T-helper 1 cell (primary cell): ENCODE measurements at places on chromosomes 11 and 22.

DNA sequence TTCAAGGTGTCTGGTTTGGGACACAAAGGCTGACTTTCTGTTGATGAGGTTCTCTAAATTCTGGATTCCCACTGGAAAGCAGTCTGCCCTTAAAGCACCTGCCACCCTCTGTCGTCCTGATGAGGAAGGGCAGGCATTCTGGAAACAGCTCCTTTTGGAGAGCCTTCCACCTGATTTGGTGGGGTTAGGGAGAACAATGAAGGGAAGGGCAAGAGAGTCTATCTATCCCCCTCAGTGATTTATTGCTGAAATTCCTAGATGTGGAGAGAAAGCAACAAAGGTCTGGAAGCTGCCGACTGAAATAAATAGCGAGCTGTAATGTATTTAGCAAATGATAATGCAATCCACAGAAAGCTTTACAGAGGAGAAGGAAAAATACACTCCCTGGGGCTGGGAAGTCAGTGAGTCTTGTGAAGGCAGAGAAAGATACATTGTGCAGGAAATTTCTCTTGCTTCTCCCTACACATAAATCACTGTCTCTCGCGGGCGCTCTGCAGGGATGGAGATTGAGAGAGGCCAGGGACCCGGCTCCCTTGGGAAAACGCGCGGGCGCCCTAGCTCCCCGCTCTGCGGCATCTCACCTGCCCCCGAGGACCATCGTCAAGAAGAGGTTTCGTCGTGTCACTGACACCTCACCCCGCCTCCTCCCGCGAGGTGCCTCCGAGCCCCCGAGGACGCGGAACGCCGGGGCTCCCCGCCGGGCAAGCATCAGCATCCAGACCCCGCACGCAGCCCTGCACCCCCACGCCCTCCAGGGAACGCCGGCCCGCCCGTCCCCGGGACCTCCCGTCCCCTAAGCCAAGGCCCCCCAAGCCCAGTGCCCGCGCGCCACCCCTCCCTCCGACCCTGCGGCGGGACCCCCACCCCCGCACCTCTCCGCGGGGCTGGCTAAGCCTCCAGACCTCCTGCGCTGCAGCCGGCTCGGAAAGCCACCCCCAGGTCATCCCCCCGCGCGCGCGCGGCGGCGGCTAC is 673 bp downstream of the CDON start:
- DNase-seq = no peak

DNA sequence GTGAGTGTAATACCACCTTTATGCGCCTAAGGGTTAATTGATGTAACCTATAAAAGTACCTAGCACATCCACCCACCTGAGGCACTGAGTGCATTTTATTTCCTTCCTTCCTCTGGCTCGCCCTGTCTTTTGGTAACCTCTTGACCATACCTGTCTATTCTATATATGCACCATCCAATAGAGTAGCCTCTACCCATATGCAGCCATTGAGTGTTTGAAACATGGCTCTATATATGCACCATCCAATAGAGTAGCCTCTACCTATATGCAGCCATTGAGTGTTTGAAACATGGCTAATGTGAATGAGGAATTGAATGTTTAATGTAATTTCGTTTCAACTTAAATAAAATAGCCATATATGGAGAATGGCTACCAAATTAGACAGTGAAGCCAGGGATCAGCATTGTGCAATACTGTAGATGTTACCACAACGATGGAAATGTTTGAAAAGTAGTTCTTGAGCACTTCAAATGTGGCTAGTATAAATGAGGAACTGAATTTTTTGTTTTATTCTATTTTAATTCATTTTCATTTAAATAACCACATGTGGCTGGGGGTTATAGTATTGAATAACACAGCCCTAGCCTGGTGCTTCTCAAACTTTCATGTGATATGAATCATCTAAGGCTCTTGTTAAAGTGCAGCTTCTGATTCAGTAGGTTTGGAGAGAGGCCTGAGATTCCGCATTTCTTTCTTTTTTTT is 33.8 kb downstream of the SLC35F2 start:
- DNase-seq = no peak

- DNase-seq = no peak
Observed at GRCh38 chr11:80084608-80085007, 643.8 kb upstream of the TENM4 start.

DNA sequence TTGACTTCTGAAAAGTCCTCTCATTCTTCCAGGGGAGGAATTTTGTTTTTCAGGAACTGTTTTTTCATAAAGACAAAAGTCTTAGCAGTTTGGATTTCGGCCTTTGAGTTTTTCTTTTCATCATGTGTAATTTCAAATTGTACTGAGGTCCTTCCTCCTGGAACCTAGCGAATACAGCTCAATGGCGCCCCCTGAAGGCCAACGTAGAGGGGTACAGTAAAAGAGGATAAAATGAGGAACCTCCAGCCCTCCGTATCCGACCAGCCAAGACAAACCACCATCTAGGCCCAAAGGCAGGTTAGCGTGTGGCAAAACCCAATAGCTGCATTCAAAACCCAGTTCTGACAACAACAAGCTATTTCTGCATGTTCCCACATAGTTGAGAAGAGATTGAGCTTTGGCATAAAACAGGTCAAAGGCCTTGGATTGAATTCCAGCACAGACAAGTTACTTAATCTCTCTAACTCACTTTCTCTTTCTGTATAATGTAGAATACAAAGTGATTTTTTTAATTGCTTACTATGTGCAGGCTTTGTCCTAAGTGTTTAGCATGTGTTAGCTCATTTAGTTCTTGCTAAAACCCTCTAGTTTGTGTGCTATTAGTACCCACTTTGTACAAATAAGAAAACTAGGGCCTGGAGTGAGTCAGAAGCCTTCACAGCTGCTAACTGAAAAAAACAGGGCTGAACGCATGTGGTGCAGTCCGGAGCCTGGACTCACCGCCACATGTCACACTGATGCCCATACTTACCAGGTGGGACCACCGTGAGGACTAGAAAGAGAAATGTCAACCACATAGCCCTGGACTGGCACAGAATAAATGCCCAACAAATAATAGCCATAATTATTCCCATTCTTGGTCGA is 43.2 kb upstream of the ETS1 start:
- DNase-seq = peak; percentile 92

DNA sequence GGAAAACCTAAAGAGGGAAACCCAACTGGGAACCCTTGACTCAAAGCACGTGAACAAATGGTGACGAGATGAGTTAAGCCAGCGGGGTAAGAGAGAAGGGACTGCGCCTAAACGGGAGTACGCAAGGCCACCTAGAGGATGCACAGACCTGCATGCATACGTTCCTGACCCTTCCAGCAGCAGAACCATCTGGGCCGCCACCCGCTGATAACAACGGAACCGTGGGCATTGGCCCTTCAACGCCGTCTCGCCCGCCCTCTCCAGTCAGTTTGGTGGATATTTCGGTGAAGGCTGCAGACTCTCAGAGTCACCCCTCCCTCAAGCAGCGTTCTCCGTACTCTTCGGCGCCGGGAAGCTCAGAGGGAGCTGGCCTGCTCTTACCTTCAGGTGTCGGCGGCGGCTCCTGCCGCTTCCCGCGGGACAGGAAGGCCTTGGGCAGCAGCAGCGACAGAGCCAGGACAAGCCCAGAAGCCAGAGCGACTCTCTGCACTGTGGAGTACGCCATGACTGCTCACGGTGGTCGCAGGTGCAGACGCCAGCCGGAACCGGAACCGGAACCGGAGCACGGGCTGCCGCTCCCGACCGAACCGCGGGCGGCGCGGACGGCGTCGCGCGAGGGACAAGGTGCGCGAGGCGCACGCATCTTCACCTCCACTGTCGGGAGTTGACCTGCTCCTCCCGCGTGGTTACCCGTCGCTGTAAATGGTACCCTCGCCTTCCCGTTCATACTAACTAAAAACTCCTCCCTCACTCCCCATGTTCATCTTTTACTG is at the start of gene RIC3:
Gene RIC3 (minus strand): TSS at position 541 of the 773 bp plus-strand sequence. CDS start 36 bp downstream, at position 505.
- DNase-seq = peak; percentile 30

- no peak for DNase-seq
Observed at GRCh38 chr22:19823902-19824211, 30.8 kb downstream of the GNB1L start.

DNA sequence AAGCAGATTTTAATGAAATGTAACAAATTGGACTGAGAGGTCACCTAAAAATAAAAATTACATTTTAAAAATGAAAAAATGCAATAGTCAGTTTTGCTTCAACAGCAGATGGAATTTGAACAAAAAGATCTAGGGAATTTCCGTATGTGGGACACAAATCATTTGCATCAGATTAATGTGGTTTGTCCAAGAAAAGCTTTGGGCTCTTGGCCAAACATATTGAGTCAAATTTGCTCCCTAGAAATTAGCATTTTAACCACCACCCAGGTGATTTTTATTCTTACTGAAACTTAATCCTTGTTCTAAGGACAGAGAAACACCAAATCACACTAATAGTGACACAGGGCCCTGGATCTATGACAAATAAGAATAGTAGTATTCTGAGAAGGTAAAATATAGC is 1477.8 kb downstream of the FAM181B start:
- DNase-seq = no peak
